ENCODE measurements at places on chromosomes 2 and 18.

GRCh38 chr2:234426616-234427015 is 70.3 kb downstream of the ARL4C start:
- no peak for DNase-seq
- no peaks in the 10 kb centered on the region for H3K27me3 ChIP-seq
- no peaks in the 10 kb centered on the region for H3K4me1 ChIP-seq
- H3K27ac ChIP-seq = no peak overlapping the region

DNA sequence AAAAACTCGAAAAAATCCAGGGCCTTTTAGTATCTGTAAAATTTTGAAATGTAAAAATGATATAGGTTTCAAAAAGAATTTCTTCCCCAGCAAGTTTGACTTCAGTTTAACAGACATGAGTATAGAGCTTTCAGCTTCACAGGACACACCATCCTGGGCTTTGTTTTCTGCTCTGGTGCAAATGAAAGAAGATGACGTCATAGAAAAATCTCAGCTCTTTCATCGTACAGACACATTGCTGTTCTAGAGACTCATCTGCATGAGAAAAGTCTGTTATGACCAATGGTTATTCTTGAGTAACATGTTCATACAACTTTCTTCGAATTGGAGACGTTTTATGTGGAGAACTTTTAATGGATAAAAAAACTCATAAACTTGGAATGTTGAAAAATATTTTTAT is 111.7 kb upstream of the DYNAP start:
- DNase-seq = no peak
- no peak overlapping the region for H3K4me3 ChIP-seq
- H3K27me3 ChIP-seq = no peaks in the 10 kb centered on the region

- no peaks in the 10 kb centered on the region for H3K4me1 ChIP-seq
- H3K36me3 ChIP-seq = no peaks in the 10 kb centered on the region
- DNase-seq = no peak
- H3K4me3 ChIP-seq = no peak overlapping the region
- no peaks in the 10 kb centered on the region for H3K27me3 ChIP-seq
- no peak overlapping the region for H3K27ac ChIP-seq
Measured at GRCh38 chr2:226905718-226906117, 69.9 kb downstream of the RHBDD1 start.

DNA sequence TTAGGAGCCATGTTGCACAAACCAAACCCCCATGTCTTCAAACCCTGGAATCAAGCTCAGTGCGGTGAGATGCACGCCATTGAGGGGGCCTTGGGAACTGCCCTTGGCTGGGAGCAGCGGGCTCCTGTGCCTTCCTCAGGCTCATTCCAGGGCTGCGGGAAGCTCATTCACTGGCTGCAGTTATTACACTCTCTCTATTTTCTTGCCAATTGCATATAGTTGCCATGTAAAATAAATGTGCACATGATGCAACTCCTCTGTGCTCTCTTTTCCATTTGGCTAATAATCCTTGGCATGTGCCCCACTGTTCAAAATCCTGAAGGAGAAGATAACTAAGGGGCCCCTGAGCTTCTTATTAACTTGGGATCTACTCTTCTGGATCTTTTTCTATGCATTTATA is 74.7 kb downstream of the KCTD1 start:
- no peaks in the 10 kb centered on the region for H3K27me3 ChIP-seq
- no peak overlapping the region for H3K27ac ChIP-seq
- no peaks in the 10 kb centered on the region for H3K36me3 ChIP-seq
- no peak for DNase-seq
- peaks cover 2% of the 10 kb centered on the region for H3K4me1 ChIP-seq
- H3K4me3 ChIP-seq = no peak overlapping the region

DNA sequence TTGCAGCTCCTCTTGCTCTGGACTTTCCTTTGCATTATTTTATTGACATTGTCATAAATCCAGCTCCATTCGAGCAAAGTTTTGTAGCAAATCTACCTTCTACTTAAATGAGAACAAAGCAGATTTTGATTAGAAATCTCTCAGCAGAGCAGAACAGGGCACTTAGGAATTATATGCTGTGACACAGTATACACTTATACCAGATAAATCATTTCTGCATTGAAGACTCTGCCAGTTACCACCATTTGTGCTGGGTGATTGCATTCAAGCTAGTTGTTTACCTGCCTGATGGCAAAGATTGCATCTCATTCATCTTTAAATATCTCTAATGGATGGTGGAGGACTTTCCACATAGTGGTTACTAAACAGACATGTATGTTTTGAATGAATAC is 441.7 kb upstream of the HNMT start:
- no peaks in the 10 kb centered on the region for H3K4me1 ChIP-seq
- H3K27ac ChIP-seq = no peak overlapping the region
- H3K36me3 ChIP-seq = no peaks in the 10 kb centered on the region
- no peaks in the 10 kb centered on the region for H3K27me3 ChIP-seq
- DNase-seq = no peak
- no peak overlapping the region for H3K4me3 ChIP-seq

DNA sequence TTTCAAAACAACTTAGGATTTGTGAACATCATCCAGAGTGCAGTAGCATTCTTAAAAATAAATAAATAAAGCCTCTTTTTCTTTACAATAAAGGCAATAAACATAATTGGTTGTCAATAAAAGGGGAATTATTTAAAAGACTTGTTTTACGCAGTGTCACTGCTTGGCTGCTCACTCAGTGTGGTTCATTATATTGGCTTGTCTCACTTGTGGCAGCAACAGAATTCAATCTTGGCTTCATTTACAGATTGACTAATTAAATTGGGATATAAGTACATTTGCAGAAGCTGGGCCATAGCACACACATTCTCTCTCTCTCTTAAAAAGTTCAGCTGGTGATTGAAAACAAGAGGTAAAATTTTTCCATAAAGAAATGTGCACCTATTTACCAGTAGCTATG is 1027.6 kb downstream of the LRP1B start:
- no peaks in the 10 kb centered on the region for H3K27me3 ChIP-seq
- DNase-seq = no peak
- H3K4me1 ChIP-seq = no peaks in the 10 kb centered on the region
- no peaks in the 10 kb centered on the region for H3K36me3 ChIP-seq
- no peak overlapping the region for H3K4me3 ChIP-seq

- no peaks in the 10 kb centered on the region for H3K36me3 ChIP-seq
- no peak overlapping the region for H3K27ac ChIP-seq
- H3K4me1 ChIP-seq = peaks cover 5% of the 10 kb centered on the region
- DNase-seq = no peak
- H3K27me3 ChIP-seq = no peaks in the 10 kb centered on the region
- H3K4me3 ChIP-seq = no peak overlapping the region
Measured at GRCh38 chr2:100230754-100231153, 88.4 kb upstream of the AFF3 start.

DNA sequence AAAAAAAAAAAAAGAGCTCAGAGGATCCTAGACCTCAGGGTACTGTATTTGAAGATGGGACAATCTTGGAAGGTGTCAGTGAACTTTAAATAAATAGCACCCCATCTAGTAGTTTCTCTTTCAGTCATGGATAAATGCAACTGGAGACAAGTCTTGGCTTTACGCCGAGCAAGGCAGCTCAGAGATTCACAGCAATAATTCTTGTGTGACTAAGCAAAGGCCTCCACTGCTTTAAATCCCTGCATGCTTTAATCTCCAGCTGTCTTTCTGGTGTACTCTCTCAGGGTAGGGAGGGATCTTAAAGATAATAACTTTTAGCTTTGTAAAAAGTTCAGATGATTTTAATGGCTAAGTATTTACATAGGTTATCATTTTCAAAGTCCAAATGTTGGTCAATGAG is 36.3 kb downstream of the NRXN1 start:
- DNase-seq = no peak

DNA sequence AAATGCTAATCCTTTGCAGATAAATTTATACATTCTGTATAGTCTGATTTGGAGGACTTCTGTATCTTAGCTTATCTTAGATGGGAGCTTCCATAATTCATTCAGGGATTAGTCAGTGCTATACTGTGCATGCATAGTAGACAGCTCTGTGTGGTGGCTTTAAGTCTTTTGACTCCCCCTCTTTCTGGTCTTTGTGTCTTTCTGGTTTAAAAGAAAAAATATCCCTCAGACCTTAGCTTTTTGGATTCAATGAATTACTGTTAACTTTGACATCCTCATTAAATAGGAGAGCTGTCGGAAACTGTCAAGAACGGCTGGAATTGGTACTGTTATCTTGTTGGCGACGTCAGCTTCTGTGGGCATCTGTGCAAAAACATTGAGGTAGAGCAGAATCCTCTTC is 130.4 kb downstream of the SPTBN1 start:
- no peak overlapping the region for H3K27ac ChIP-seq
- peaks cover 12% of the 10 kb centered on the region for H3K4me1 ChIP-seq
- no peaks in the 10 kb centered on the region for H3K36me3 ChIP-seq
- no peak overlapping the region for H3K4me3 ChIP-seq

- no peak overlapping the region for H3K27ac ChIP-seq
- no peaks in the 10 kb centered on the region for H3K27me3 ChIP-seq
- H3K36me3 ChIP-seq = no peaks in the 10 kb centered on the region
- no peak overlapping the region for H3K4me3 ChIP-seq
- no peaks in the 10 kb centered on the region for H3K4me1 ChIP-seq
- DNase-seq = no peak
Measured at GRCh38 chr2:10169581-10169980, 47.0 kb downstream of the RRM2 start.

DNA sequence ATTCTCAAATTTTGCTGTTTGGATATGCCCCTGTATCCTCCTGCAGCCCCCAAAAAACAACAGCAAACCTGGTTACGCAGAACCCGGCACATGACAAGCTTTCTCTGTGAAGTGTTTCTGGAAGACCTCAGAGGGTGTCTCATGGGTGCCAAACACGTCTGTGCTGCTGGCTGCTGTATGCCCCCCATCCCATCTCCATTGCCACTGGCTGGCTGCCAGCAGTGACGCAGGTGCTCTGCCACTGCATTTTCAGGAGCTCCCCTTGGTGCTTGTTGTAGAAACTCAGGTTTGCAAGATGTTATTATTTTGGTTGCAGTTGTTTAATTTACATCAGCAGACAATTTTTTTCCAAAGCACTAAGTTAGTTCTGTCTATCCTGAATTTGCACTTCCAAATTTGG is 166.4 kb upstream of the FANCL start:
- DNase-seq = no peak
- H3K4me3 ChIP-seq = no peak overlapping the region
- no peaks in the 10 kb centered on the region for H3K4me1 ChIP-seq
- no peak overlapping the region for H3K27ac ChIP-seq
- no peaks in the 10 kb centered on the region for H3K27me3 ChIP-seq
- H3K36me3 ChIP-seq = no peaks in the 10 kb centered on the region

GRCh38 chr2:22826703-22827102 is 558.3 kb upstream of the KLHL29 start:
- H3K27me3 ChIP-seq = no peaks in the 10 kb centered on the region
- no peak overlapping the region for H3K4me3 ChIP-seq
- no peaks in the 10 kb centered on the region for H3K36me3 ChIP-seq
- no peaks in the 10 kb centered on the region for H3K4me1 ChIP-seq
- H3K27ac ChIP-seq = no peak overlapping the region

DNA sequence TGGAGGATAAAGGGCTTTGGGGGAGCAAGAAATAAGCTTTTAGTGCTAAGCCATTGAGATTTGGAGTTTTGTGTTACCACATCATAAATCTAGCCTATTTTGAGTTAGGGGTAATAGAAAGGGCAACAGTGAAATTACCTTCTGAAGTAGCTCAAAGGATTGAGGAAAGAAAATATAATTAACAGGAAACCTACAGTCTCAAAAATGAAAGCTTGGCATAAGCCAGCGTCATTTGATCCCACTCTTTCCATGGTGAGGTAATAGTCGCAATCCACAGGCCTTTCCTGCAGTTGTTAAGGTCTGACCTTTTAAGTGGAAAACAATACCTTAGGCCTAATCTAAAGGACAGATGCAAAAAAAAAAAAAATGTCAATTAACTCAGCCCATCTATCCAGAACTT is 182.7 kb downstream of the UXS1 start:
- no peak overlapping the region for H3K4me3 ChIP-seq
- no peak overlapping the region for H3K27ac ChIP-seq
- H3K27me3 ChIP-seq = no peaks in the 10 kb centered on the region

- DNase-seq = no peak
- no peaks in the 10 kb centered on the region for H3K27me3 ChIP-seq
- H3K4me3 ChIP-seq = no peak overlapping the region
- no peaks in the 10 kb centered on the region for H3K4me1 ChIP-seq
- no peaks in the 10 kb centered on the region for H3K36me3 ChIP-seq
- H3K27ac ChIP-seq = no peak overlapping the region
Measured at GRCh38 chr2:59936048-59936447, 617.4 kb downstream of the BCL11A start.

- H3K27ac ChIP-seq = no peak overlapping the region
- no peaks in the 10 kb centered on the region for H3K4me1 ChIP-seq
- H3K27me3 ChIP-seq = no peaks in the 10 kb centered on the region
- no peaks in the 10 kb centered on the region for H3K36me3 ChIP-seq
Measured at GRCh38 chr2:119879502-119879901, 119.8 kb downstream of the PTPN4 start.

GRCh38 chr2:8494151-8494550 is 187.7 kb upstream of the ID2 start:
- no peaks in the 10 kb centered on the region for H3K27me3 ChIP-seq
- H3K36me3 ChIP-seq = no peaks in the 10 kb centered on the region
- H3K4me3 ChIP-seq = no peak overlapping the region
- no peak overlapping the region for H3K27ac ChIP-seq
- no peak for DNase-seq
- no peaks in the 10 kb centered on the region for H3K4me1 ChIP-seq

GRCh38 chr2:105324732-105325131 is 4.8 kb downstream of the TGFBRAP1 start:
- peaks cover 10% of the 10 kb centered on the region for H3K4me1 ChIP-seq
- no peak overlapping the region for H3K4me3 ChIP-seq
- no peaks in the 10 kb centered on the region for H3K36me3 ChIP-seq
- H3K27ac ChIP-seq = no peak overlapping the region
- H3K27me3 ChIP-seq = no peaks in the 10 kb centered on the region

- no peaks in the 10 kb centered on the region for H3K27me3 ChIP-seq
- no peaks in the 10 kb centered on the region for H3K36me3 ChIP-seq
- no peak overlapping the region for H3K4me3 ChIP-seq
- DNase-seq = no peak
- no peak overlapping the region for H3K27ac ChIP-seq
Measured at GRCh38 chr2:237134321-237135230, 48.9 kb downstream of the COPS8 start.

DNA sequence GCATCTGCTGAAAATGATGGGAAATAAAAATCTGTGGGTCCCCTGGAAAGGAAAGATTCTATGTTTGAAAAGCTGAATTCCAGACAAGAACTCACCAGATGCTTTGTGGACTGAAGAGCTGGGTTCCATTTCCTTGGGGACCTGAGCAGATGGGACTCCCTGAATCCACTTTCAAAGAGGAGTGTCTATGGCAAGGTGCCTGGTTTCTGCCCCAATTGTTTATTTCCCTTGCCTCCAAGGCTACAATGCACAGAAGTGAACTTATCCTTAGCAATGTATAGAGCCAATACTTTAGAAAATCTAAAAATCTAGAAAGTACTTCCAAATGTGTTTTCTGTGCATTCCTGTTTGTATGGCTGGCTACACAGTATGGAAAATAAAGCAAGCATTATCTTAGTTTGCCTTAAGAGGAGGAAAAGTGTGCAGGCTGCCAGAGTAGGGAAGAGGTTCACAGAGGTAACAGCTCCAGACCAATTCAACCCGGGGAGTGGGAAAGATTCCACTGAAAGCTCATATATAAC is 420.5 kb downstream of the NRXN1 start:
- no peak for DNase-seq
- no peaks in the 10 kb centered on the region for H3K27me3 ChIP-seq
- H3K36me3 ChIP-seq = no peaks in the 10 kb centered on the region

All from H1 (cell line).